ENCODE measurements at places on chromosomes 7 and 10.

- DNase-seq: no peak
Measured at GRCh38 chr10:100081075-100082001, at the start of gene CPN1. Gene CPN1, minus strand, starts transcription at chr10:100081869. Its CDS starts 244 bp downstream, at chr10:100081625.

- no peak for DNase-seq
Measured at GRCh38 chr10:21742740-21743412, 208.8 kb downstream of the MLLT10 start.

GRCh38 chr10:120369856-120370276 is 87.2 kb upstream of the PLPP4 start:
- DNase-seq: no peak

GRCh38 chr10:132518572-132519381 is 18.8 kb upstream of the INPP5A start:
- peak; percentile 77 for DNase-seq

- DNase-seq: no peak
Measured at GRCh38 chr7:157918326-157919080, 581.7 kb downstream of the DNAJB6 start.
